AG09319 (cell line): ENCODE measurements at places on chromosomes 7 and 10.

DNA sequence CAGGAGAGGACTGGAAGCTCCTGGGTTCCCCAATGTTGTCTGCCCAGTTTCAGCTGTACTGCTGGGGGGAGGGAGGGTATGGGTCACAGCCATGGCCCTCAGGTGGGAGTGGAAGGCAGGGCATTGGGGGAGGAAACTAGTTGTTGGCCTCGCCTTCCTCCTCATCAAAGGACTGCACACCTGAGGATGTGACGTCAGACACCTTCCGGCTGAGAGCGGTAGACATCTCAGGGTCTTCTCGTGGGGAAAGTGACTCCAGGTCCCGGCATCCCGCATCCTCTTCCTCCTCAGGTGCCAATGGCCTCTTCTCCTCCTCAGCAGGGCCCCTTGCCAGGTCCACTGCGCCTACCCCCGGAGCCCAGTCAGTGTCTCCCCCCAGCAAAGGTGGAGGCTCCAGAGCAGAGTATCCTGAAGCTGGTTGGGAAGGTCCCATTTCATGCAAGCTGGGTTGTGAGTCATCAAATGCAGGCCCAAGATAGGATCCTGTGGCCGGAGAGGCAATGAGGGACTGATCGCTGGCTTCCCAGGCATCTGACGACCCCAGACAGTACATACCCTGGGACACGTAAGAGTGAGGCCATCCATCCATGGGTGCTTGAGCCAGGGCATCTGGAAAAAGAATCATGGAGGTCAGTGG is 6.0 kb downstream of the FAM131B start:
- DNase-seq: no peak

GRCh38 chr7:12161146-12161545 is 49.9 kb upstream of the TMEM106B start:
- DNase-seq: no peak

DNA sequence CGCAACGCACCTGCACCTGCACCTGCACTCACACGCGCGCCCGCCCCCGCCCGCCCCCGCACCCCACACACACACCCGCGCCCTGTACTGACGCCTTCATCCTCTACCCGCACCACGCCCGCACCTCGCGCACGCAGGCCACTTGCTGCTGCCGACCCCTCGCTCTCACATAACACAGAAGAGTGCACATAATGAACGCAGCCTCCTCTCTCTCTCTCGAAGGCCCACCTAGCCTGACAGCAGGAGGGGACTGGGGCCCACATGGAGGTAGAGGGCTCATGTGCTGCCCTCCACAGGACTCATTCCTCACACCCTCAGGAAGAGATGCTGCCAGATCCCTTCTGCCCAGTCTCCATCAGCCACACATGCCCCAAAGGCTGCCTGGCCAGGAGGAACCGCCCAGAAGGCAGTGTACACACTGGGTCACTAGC is 432 bp upstream of the CAMK2B start:
- no peak for DNase-seq

GRCh38 chr10:47256751-47257336 is 43.2 kb upstream of the GDF10 start:
- no peak for DNase-seq

DNA sequence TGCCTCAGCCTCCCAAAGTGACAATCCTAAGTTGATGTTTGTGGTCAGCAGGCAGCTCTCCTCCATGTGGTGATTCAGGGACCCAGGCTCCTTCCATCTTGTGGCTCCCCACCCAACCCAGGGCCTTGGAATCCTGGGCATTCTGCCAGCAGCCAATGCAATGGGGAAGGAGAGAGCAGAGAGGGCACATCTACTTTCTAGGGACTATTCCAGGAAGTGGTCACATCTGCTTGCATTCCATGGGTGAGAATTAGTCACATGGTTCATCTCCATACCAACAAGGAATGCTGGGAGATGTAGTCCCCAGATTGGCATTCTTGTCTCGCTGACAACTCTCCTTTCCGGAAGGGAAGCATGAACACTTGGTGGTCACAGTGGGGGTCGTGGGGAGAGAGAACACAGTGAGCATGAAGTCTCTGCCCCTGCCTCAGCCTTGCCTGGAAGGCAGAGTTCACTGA is 9.9 kb upstream of the SRRM3 start:
- DNase-seq: no peak

DNA sequence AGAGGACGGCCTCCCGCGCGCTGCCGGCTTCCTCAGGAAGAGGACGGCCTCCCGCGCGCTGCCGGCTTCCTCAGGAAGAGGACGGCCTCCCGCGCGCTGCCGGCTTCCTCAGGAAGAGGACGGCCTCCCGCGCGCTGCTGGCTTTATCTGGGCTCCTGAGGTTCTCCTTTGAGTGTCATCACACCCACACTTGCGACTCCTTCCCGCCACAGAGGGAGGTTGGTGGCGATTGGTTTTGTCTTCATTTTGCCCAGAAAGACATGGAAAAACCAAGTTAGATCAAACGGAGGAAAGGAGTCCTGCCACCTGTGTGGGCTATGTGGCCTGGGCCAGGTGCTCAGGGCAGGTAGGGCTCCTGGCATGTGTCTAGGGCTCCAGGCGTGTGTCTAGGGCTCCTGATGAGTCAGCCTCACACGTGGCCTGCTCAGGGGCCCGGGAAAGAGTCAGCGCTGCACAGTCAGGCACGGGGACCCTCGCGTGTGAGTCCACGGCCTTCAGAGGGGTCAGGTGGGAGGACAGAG is 138.0 kb downstream of the VIPR2 start:
- no peak for DNase-seq

DNA sequence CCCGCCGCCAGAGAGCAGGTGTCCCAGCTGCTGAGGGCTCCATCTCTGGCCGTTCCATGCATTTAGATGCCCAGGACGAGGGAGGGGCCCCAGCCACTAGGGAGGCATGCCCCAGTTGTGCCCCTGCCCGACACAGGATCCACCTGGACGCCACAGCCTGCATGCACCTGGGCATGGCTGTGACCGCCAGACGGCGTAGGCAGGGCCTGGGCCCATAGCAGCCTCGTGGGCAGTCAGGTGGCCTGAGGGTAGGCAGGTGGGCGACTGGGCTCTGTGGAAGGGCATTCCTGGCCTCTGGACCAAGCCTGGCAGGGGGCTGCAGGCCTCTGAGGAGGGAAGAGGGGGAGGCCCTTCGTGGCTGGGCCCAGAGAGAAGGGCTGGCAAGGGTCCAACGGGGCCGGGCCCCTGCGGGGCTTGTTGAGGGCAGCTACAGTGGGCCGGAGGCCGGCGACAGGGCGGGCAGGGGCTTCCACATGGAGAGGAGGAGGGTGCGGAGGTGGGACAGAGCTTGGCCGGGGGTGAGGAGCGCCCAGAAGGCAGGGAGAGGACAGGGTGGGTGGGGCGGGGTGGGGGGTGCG is 76.0 kb upstream of the NKX6-2 start:
- no peak for DNase-seq

DNA sequence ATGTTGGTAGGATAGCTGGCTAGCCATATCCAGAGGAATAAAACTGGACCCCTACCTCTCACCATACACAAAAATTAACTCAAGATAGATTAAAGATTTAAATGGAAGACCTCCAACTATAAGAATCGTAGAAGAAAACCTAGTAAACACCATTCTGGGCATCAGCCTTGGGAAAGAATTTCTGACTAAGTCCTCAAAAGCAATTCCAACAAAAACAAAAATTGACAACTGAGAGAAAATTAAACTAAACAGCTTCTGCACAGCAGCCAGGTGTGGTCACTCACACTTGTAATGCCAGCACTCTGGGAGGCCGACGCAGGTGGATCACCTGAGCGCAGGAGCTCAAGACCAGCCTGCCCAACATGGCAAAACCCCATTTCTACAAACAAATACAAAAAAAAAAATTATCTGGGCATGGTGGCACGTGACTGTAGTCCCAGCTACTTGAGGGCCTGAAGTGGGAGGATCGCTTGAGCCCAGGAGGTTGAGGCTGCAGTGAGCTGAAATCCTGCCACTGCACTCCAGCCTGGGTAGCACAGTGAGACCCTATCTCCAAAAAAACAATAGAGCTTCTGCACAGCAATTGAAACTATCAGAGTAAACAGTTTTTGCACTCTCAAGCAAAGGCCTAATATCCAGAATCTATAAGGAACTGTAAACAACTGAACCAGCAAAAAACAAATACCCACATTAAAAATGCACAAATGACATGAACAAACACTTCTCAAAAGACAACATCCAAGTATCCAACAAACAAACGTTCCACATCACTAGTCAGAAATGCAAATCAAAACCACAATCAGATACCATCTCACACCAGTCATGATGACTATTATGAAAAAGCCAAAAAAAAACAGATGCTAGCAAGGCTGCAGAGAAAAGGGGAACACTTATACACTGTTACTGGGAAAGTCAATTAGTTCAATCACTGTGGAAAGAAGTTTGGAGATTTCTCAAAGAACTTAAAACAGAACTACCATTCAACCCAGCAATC is 4.8 kb downstream of the CRPPA start:
- no peak for DNase-seq

DNA sequence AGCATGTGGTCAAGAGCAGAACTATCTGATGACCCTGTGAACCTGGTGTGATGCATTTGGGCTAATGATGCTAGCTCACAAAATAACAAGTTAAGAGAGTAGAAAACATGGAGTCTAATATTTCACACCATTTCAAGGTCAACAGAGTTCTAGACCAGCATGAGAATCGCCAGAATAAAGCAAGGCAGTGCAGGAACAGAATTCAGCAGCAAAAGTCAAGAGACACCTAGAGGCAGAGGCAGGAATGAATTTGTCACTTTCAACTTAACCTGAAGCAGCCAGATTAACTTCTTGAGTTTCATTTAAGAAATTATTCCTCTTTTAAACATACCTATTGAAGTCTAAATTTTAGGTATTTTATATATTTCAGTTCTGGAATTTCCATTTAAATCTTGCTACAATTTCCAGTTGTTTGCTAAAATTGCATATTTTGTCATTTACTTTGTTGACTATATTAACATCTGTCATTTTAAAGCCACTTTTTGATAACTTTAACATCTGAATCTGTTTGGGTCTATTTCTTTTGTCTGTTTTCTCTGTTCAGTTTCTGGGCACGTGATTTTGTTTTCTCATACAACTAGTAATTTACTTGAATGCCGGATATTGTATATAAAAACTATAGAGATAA is 44.2 kb upstream of the PRSS58 start:
- no peak for DNase-seq

DNA sequence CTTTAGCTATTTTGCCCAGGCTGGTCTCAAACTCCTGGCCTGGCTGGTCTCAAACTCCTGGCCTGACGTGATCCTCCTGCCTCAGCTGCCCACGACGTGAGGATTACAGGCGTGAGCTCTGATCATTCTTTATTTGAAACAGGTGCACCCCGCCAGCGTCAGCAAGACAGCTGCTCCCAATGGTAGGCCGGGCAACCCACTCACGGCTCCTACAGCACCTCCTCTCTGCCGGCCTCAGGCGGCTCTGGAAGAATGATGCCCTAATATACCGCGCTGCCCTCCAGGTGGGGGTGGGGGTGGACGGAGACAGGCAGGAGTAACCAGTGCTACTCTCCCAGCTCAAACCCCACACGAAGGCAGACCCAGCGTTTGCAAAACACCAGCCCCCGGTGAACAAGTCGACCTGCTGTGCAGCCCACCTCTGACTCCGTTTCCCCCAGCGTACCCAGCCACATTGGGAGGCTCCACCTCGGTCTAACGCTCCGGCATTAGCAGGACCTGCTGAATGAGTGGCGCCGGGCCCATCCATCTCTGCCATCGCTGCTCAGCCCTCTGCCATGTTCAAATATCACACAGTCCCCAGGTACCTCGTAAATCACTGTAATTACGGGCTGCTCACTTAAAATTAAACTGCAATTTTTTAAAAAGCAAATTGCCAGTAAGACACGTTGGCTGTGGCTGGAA is 148.6 kb downstream of the ELFN1 start:
- DNase-seq: no peak

DNA sequence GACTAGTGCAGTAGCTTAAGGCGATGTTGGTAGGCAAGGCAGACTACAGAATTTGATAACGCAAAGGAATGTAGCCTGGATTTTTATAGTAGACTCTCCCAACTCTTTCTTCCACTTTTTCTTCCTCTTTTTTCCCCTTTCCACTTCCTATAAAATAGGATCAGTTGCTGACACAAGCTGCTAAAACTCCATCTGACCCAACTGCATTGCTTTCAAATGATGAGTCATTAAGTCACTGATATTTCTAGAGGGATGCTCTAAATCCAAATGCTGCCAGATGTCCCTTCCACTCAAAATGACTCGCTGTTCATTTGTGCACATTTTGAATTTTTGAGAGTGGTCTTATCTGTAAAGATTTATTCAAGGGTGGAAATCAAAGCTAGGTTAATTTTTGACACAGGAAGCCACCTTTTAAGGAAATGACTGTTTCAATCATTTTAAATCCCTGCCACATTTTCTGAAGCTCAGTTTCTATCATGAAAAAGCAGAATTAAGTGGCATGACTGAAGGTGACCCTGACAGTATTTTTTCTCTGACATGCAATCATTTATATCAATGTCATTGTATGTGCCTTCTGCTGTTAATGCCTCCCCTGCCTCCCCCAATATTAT is 25.8 kb upstream of the SFMBT2 start:
- no peak for DNase-seq

- DNase-seq: no peak
Measured at GRCh38 chr10:84214612-84215235, 10.6 kb downstream of the LRIT2 start.

DNA sequence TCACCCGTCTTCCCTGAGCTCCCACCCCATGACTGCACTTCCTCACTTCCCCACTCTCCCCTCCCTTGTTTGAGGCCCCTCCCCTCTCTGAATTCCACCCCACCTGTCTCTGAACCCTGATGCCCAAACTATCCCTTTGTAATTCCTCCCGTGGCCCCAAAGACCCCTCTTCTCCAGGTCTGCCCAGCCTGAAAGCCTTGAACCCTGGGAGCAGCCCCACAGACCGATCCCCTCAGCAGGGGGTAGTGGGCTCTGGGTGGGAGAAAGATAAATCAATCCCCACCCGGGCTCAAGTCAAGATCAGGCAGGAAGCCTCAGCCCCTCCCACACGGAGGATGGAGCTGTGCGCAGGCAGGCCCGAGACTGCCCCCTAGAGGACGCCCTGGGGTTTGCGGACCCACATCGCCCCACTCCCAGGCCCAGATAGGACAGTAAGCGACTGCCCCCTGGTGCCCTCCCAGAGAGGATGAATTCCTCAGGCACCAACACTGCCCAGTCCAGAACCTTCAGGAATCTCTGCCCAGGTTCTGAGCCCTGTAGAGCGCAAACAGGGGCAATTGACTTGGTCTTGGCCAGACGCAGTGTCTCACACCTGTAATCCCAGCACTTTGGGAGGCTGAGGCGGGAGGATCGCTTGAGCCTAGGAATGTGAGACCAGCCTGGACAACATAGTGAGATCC is 11.7 kb downstream of the HSPB1 start:
- DNase-seq: peak; percentile 79

DNA sequence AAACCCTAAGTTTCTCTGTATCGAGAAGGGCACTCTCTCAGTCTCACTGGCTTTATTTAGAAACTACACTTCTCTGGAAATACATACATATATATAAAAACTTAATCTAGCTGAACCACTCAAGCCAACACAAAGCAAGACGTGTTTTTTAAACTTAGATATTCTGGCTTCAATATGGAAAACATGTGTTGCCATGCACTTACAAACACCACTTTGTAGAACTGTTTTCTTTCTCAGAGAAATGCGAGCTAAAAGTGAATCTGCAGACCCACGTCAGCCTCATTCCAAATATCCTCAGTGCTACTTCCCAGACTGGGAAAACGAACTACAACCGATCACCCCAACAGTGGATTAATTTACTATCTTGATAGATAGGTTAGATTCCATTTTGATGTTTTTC is 1.7 kb downstream of the CCDC3 start:
- DNase-seq: no peak

- DNase-seq: no peak
Measured at GRCh38 chr7:105799677-105800076, 76.7 kb downstream of the ATXN7L1 start.
